ENCODE measurements at places on chromosomes 11 and 22.

- DNase-seq: no peak
Measured at GRCh38 chr22:39938509-39939111, 21.6 kb upstream of the TMA7B start.

- no peak for DNase-seq
Measured at GRCh38 chr11:37858398-37858797, 1260.4 kb upstream of the RAG2 start.

DNA sequence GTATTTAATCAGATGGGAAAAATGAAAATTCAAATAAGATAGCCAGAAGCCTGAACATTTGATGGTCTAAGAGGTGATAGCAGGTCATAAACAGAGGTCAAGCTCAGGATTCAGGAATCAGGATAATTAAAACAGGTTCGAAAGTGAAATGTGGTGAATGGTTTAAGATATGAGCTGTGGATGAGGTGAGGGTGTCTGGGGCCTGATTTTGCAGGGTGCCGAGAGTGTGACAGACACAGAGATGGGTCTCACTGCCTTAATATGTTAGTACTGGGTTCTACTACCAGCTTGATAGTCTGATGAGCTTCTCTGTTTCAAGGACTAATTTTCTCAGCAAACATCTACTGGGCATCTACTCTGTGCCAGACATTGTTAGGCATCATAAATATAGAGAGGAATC is 19.9 kb upstream of the EMSY start:
- DNase-seq: no peak

GRCh38 chr22:42385696-42386095 is 46.5 kb downstream of the NFAM1 start:
- DNase-seq: no peak

GRCh38 chr11:1000357-1001278 is 35.9 kb downstream of the MUC6 start:
- DNase-seq: no peak

DNA sequence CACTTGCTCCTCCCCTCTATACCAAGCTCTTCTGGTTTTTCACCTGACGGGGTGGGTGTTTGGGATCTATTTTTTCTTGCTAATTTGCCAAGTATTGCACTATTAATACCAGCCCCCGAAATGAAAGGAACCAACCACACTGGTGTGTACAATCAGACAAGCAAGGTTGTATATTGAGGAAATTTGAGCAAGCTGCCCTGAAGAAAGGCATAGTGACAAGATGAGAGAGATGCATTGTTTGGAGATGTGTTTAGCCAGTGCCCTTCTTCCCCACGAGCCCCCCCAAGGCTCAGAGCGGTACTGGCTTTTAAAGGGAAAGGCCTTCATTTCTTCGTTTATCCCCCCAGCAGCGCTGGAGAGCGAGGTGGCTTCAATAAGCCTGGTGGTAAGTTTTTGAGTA is 15.2 kb upstream of the GAS2L1 start:
- no peak for DNase-seq

DNA sequence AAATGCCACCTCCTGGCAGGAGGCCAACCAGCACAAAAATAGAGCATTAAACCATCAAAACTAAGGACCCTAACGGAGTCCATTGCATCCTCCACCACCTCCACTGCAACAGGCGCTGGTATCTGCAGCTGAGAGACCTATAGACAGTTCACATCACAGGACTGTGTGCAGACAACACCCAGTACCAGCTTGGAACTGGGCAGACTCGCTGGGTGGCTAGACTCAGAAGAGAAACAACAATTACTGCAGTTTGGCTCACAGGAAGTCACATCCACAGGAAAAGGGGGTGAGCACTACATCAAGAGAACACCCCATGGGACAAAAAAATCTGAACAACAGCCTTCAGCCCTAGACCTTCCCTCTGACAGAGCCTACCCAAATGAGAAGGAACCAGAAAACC is 11.6 kb upstream of the TMEM45B start:
- no peak for DNase-seq

- no peak for DNase-seq
Measured at GRCh38 chr11:44835296-44835695, 108.5 kb downstream of the TSPAN18 start.

- peak; percentile 15 for DNase-seq
Measured at GRCh38 chr11:17760102-17761029, 25.8 kb downstream of the KCNC1 start.

DNA sequence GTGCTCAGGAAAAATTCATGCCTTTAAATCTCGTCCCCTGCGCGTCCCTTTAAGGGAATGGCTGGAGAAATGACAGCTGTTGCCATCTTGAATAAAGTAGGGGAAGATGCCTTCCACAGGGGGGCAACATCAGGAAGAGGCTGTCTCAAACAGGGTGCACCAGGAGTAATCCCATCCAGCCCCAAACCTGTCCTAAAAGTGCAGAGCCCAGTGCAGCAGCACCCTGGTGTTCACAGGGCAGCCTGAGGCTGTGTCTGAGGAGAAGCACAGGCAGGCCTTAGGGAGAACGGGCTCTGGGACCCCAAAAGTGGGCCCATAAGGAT is 10.8 kb upstream of the C11orf96 start:
- DNase-seq: no peak

GRCh38 chr11:131385763-131386390 is 15.5 kb downstream of the NTM start:
- DNase-seq: no peak

GRCh38 chr11:123261345-123262106 is 66.5 kb upstream of the CLMP start:
- peak; percentile 60 for DNase-seq

DNA sequence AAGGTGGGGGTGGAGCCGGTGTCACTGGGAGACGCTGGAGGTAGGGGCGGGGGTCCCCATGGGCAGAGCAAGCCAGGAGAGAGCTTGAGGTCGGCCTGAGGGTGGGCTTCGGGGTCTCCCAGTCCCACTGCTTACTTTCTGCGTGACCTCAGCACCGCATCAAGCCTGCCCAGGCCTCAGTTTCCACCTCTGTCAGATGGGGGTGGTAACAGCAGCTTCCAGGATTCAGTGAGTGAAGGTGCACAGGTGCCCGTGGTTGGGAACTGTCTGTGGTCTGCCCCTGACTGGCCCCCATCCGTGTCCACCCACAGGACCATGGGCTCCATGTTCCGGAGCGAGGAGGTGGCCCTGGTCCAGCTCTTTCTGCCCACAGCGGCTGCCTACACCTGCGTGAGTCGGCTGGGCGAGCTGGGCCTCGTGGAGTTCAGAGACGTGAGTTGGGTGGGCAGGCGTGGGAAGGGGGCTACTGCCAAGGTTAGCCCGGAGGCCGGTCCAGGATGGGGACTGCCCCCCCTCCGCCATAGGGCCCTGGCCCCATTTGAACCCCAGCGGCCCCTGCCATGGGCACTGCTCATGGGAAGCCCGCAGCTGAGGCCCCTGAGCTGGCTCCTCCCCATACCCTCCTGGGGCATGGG is 2.2 kb downstream of the TCIRG1 start:
- no peak for DNase-seq

DNA sequence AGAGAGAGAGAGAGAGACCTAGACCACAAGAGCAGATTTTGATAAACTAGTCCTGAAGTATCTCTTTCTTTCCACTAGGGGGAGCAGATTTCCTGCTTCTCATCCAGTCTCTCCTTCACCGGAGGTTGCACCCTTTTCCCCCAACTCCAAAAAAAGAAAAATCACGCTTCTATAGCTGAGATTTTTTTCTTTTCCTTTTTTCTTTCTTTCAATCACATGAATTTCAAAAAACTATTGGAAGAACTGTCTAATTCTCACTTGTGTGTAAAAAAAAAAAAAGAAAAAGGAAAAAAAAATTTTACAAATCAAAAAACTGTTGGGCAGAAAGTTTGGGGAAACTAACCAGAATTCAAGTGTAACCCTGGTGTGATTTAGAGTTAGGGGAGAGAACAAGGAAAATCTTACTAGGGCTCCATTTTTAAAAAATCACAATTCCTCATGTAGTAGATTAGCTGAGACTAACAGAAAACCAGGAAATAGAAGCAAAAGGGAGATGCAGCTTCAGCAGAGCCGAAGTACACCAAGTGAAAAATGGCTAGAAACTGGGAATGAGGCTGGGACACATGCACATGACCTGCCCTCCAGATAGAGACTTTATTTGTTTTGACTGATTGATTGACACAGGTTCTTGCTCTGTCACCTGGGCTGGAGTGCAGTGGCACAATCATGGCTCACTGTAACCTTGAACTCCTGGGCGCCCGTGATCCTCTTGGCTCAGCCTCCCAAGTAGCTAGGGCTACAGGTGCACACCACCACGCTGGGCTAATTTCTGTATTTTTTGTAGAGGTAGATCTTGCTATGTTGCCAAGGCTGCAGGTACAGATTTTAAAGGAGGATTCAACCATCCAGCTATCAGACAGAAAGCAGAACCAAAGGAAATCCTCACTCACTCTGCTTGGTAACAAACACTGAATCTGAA is 27.1 kb downstream of the SDHD start:
- DNase-seq: peak; percentile 71

- no peak for DNase-seq
Measured at GRCh38 chr11:8256271-8257002, 7.2 kb downstream of the LMO1 start.

- DNase-seq: no peak
Measured at GRCh38 chr11:123206791-123207434, 11.9 kb upstream of the CLMP start.

DNA sequence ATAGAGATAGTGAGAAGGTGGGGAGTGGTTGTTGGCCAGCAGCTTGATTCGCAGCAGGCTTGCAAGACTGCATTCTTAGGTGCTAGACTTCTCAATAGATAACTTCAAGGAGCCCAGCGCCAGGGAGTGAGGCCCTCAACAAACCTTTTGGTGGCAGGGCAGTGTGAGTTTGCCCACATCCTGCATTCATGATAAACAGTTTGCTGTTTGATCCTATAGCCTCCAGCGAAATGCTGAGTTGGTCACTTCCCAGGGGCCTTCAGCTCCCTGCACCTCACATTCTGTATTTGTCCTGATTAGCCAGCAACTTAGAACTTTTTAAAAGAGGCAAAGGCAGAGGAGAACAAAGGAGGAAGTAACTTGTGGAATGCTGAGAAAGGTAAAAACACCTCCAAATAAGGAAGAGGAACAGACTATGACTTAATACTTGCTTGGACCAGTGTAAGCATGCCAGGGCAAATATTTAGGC is 25.1 kb downstream of the OR10A6 start:
- no peak for DNase-seq

GRCh38 chr11:128324531-128325141 is 262.7 kb downstream of the ETS1 start:
- no peak for DNase-seq

DNA sequence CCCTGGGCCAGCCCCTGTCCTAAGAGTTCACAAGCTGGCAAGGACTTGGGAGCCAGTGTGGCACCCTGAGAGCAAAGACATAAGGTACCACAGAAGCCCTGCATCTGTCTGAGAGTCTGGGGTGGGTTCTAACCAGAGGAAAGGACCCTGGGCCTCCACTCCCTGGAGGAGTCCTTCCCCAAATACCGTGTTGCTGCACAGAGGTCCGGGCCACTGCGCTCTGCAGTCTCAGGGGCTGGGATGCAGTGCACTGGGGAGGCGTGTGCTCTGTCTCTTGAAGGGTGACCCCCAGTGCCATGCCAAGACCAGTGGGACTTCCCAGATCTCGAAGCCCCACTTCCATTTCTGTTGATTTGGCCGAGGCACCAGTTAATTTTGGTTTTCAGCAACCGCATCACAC is 4.3 kb upstream of the SH3BP1 start:
- DNase-seq: no peak

- DNase-seq: no peak
Measured at GRCh38 chr11:42596576-42597145, 715.1 kb upstream of the API5 start.

DNA sequence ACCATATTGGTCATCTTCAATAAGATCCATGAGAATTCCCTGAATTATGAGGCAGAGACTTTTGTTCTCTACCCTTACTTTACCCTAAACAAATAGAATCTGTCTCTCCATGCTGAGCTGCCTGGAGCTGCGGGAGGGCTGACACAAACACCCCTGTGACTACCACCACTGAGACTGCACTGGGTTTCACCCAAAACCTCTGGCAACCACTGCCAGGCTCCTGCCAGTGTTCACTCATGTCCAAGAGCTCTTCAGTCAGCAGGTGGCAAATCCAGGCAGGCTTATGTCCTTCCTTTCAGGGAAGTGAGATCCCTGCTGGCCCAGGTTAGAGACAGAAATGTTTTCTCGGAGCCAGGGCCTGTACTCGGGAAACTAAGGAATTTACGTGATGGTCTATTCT is 1105.3 kb downstream of the LRRC4C start:
- DNase-seq: no peak

GRCh38 chr22:38172832-38173640 is 8.6 kb downstream of the PLA2G6 start:
- DNase-seq: no peak

- no peak for DNase-seq
Measured at GRCh38 chr11:77993902-77994301, 566 bp downstream of the INTS4 start.

GRCh38 chr22:20080445-20080775 is 369 bp downstream of the DGCR8 start:
- peak; percentile 53 for DNase-seq

GRCh38 chr11:45945397-45945999 is 23.0 kb downstream of the LARGE2 start:
- DNase-seq: no peak

DNA sequence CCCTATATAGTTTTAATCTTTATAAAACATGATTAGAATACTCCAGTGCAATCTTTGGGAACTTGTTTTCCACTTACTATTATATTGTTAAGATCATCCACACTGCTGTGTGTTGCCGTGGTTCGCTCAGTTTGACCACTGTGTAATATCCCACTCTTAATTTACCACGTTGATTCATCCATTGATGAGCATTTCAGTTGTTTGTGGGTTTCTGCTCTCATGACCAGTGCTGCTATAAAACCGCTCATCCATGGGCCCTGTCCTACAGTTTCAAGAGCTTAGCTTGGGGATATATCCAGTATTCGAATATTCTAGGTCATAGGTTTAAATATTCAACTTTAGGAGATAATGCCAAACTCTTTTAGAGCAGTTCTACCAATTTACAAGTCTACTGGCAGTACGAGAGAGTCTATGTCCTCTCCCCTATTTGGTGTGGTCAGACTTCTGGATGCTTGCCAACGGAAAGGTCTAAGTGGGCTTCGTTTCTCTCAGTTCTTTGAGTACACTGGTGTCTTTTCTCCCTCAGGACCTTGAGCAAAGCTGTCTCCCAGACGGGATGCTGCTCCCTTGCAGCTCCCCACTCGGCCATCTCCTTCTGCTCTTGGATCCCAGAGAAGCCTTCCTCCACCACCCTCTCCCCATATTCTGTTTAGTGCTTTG is 94.9 kb upstream of the ALX4 start:
- no peak for DNase-seq

DNA sequence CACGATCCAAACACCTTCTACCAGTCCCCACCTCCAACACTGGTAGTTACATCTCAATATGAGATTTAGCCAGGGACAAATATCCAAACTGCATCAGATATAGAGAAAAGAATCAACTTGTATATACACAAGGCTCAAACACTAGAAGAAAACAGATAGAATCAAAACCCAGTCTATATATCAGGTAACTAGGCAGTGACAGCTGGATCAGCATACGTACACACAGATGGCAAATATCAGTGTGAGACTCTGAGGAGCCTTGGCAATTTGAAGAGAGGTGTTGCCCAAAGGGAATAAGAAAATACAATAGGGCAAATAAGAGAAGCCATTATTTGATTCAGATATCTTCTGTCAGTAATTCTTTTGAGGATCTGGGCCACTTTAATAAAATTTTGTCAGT is 951.3 kb upstream of the CHORDC1 start:
- no peak for DNase-seq

GRCh38 chr22:39773976-39774539 is 119.5 kb downstream of the ENTHD1 start:
- no peak for DNase-seq
